ENCODE measurements at places on chromosomes 3 and 15.

DNA sequence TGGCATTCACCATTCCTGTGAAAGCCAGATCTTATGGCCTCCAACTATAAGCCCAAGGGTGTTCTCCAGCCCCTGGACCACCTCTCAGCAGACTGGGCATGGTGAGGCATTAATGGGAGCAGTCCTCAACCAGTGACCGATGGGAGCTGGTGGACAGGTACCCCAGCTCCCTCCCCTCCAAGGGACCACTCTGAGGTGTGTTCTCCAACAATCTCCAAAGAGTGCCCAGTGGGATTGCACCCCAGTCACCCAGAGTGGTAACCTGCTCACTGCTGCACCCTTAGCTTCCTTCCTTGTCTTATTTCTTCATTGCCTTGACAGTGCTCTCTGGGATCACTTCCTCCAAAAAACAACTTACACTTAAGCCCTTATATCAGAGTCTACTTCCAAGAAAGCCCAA is 8.2 kb upstream of the ITGA11 start:
- DNase-seq = no peak

DNA sequence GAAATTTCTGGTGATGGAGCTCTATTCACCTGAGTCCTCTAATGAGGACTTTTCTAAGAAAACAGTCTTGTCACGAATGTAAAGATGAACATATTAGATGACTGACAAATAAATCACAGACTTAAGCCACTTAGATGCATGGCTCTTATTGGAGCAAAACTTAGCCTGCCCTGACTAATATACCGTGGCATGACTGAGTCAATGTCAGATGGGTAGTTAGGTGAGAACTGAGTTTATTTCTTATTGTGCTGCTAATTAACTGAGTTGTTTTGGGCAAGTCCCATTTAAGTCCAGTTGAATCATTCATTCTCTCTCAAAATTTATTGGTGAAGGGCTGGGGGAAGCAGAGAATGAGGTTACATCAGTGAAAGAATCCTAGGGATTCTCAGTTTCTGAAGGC is 459.8 kb downstream of the MCTP2 start:
- DNase-seq = no peak

DNA sequence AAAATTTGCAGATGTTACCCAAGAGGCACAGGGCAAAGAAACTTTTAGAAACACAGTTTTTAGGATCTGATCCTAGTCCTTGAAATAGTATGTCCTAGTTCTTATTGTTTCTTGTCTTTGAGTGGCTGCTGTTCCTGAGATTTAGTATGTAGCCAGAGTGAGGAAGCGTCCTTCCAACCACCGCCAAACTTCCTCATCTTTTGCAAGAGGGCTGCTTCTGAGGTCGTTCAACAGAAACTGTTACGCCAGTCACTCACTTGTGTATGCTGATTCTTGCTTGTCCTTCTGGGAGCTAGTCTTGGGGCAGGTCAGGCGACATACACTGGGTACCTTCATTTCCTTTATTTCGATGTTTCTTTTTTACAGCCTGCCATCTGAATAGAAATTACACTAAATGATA is 577.3 kb upstream of the ZNF717 start:
- no peak for DNase-seq

DNA sequence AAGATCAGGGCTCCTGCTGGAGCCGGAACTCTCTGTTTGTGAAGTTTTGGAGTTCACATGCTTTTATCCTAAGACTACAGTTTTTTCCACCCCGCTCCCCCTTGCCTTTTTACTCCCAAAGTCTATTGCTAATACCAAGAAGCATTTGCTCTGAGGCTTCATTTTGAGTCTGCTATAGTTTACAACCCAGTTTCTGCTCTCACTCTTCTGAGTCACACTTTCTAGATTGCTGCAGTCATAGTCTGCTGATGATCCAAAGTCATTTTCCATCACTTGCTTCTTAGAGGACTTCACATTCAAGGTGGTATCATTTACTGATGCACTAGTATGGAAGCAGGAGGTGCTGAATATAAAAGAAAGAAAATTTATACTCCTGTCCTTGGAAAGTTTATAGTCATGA is 937.4 kb downstream of the IGSF11 start:
- no peak for DNase-seq

DNA sequence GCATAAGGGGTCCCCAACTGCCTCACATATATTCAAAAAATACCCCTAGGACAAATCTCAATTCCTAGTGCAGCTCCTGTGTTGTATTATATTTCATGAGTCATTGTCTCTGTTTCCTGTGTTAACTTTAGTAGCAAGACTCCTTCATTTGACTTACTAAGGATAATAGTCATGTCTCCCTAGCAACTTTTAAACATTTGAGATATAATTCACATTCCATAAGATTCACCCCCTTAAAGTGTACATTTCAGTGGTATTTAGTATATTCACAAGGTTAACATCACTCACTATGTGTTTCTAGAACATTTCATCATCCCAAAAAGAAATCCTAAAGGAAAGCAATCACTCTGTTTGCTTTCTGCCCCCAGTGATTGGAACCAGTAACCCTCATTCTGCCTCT is 121.3 kb upstream of the WNT7A start:
- no peak for DNase-seq

DNA sequence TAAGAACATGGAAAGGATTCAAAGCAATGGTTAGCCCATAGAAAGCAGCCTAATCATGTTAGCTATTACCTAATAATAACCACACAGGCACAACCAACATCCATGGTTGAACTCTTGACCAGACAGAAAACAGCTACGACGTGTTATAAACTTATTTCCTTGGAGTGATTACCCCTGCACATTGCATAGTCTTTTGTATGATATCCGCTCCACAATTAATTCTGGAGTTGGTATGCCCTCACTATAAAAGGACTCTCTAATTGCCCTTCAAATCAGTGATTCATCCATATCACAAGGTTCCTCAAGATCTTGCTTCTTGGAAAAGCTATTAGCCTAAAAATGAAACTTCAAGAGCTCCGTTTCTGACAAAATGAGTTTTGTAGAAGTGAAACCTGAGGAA is 117.9 kb downstream of the SYNPR start:
- DNase-seq = no peak

GRCh38 chr3:80114694-80115093 is 346.9 kb upstream of the ROBO1 start:
- no peak for DNase-seq

DNA sequence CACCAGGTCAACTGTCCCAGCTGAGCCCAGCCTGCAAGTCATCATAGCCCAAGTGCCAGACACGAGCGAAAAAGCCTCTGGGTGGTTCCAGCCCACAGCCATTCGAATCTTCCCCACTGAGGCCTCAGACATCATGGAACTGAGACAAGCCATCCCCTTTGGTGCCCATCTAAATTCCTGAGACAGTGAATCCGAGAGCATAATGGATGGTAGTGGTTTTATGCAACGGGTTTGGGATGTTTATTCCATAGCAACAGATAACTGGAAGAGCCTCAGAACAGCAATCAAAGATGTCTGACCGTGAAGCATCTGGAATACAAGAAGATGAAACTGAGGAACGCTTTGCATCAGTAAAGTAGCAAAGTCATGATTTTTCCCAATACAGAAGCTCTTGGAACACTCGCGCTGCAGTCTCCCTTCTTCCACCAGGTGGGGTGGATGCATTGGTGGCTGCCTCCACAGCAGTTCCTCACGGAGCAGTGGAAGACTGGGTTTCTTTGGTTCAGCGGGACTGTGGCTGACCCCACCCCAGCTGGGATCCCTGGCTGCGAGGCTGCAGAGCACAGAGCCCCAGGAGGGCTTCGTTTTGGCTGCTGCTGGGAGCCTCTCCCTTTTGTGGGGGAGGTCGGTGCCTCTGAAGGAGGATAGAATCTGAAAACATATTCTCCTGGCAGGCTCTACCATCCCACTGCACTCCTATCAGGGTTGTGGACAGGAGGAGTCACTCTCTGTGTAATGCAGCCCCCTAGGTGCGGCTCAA is 26.4 kb upstream of the PDE8A start:
- DNase-seq = peak; percentile 57

GRCh38 chr15:49646891-49647290 is 26.0 kb downstream of the DTWD1 start:
- no peak for DNase-seq

GRCh38 chr3:99901200-99901926 is 83.7 kb downstream of the CMSS1 start:
- DNase-seq = peak; percentile 85

GRCh38 chr15:38427380-38427779 is 26.5 kb upstream of the FAM98B start:
- DNase-seq = no peak

Data from renal cortical epithelial cell (primary cell).